Kidney tubule cell (primary cell): ENCODE measurements at places on chromosomes 6 and 20.

- DNase-seq, result peak; percentile 28
These were observed 329.3 kb upstream of the IRAK1BP1 start for GRCh38 chr6:78538002-78538401.

- no peak for DNase-seq
These were observed 401.4 kb upstream of the PTCHD4 start for GRCh38 chr6:48512390-48512789.

GRCh38 chr20:7499201-7499600, 441.1 kb downstream of the HAO1 start:
- peak; percentile 58 for DNase-seq

DNA sequence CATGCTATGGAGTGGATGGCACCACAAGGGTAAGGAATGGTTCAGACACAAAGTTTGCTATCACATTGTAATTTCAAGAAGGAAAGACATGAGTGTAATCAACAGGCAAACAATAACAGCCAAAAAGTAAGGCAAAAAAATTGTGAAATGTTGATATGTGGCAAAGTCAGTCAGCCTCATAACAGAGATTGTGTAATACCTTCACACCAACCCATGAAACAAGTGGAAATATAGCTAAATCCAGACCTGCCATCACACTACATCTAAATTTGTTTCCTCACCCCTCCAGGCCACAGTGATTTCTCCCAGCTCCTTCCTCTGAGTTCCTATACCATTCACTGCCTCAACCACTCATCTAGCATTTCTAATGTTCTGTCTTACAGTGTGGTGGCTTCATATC, 37.3 kb downstream of the SIM1 start:
- DNase-seq, result no peak

- DNase-seq, result no peak
These were observed 268.0 kb downstream of the SMOC2 start for GRCh38 chr6:168708984-168709383.

DNA sequence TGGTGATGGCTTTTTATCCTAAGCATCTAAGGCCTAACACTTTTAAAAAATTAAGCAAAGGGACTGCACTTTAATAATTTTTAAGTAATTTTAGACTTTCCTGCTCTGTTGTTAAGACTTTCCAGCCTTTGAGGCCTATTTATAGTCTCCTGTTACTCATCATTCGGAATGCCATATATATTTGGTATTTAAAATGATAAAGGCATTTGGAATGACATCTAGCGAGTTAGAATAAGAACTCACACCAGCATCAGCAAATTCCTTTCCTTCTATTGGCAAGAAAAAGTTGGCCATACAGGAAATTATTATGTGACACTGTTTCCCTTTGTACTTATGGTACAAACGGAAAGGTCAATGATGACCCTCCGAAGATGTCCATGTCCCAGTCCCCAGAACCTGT, 88.1 kb upstream of the STMND1 start:
- peak; percentile 39 for DNase-seq

DNA sequence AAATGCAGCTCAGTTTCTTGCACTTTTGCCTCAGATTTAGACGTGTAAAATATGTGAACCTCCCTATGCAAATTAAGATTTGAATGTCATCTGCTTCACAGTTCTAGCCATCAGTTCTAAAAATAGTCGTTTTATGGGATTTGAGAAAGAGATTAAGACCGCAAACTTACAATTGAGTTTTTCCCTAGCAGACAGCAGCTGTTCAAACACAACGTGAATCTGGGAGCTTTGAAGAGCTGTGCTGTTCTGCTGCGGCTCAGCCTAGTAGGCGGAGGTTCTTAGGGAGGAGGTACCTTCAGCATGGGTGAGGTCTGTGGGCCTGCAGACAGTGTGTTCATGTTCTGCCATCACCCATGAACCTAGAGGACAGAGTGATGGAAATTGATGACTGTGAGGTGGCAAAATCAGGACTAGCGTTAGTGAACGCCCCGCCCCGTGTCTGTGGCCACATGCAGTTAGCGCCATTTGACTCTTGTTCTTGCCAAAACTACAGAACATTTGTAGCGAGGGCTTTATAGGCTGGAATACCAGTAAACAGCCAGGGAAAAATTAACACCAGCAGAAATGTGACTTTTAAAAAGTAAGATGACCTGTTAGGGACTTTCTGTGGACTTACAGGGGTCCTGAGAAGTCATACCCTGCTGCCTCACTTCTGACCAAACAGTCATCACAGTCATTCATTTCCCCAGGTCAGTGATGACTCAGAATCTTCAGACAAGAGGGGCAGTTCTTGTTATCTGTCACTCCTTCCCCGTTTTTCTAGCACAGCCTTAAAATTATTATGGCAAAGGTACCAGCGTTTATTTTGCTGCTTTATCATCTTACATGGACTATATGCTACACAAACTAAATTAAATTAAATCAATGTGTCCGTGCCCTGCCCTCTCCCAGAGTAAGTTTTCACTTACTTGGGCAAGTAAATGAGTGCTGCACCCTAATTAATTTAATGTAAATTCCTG, 84.3 kb upstream of the TMEM181 start:
- peak; percentile 59 for DNase-seq

GRCh38 chr6:89082486-89082891, 1.9 kb downstream of the PNRC1 start:
- DNase-seq, result peak; percentile 42

GRCh38 chr6:137877606-137878005, 10.5 kb downstream of the TNFAIP3 start:
- DNase-seq, result no peak

DNA sequence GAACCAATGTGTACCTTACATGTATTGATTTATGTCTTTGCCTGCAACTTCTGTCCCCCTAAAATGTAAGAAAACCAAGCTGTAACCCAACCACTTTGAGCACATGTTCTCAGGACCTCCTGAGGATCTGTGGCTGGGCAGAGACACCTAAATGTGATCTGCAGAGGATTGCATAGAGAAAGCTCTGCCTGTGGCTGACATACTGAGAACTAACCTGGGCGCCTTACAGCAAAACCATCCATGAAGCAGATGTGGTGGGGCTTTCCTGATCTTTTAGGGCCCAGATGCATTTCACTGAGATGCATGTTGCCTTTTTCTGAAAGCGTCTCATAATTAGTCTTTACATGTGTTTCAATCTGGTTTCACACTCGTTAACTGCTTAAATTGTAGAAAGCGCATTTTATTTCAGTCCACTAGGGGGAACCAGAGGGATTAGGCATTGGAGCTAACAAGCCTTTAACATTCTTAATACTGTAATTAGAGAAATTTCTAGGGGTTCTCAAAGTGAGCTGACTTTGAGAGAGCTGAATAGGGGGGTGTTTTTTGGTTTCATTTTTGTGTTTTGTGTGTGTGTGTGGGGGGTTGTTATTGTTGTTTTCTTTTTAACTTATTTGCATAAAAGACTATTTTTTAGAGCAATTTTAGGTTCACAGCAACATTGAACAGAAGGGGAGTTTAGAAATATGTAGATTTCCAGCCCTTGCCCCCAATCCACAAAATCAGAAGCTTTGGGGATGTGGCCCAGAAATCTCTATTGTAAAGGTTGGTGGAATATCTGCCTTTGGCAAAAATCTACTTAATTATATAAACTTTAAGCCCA, 50.9 kb upstream of the FAM184A start:
- peak; percentile 73 for DNase-seq

GRCh38 chr20:35615667-35616464, at the start of gene SPAG4:
Gene SPAG4 (plus strand): TSS chr20:35615829. CDS start chr20:35616004, 175 bp downstream.
- peak; percentile 100 for DNase-seq

GRCh38 chr20:50911030-50911429, 20.2 kb downstream of the ADNP start:
- DNase-seq, result no peak

DNA sequence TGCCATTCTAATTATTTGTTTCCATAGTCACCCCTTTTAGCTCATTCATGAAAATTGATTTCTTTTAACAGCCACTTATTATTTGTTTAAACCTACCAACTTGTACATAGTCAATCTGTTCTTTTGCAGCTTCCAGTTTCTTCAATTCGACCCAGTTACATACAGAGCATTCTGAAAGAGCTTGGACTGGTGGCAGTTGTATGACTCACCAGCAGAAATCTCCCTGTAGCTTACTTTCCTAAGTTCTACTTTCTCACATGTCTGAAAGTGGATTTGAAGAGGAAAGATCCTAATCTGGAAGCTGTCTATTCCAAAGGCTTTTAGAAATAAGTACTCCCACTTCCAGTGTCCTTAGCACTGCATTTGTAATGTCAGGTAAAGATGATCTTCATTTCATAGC, 447.9 kb downstream of the HTR1B start:
- no peak for DNase-seq

DNA sequence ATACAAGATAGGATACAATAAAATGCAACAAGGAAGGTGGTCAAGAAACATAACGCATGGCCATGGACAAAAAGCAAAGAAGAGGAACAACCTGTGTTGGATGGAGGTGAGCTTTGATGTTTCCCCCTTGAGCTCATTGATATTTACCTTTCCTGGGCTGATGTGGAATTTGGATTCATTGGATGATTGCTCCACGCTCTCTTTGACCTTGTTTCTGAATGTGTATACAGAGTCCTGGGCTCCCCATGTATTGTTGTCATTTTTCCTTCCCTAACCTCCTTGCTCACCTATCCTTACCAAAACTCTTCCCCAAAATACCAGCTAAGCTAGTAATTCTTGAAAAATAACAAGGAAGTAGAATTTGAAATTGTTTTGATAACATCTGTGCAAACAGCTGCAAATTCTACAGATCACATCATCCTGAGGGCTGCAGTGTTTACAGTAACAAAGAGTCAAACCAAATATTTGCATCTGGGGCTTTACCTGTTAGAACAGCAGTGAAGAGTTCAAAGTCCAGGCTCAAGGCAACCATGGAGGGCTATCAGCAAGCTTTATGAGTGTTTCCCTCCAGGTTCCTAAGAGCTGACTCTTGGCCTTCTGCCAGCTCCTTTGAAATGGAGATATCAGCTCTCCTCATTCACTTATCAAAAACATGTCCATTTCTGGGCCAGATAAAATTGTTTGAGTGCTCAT, 214.3 kb upstream of the MARCKS start:
- DNase-seq, result peak; percentile 65

DNA sequence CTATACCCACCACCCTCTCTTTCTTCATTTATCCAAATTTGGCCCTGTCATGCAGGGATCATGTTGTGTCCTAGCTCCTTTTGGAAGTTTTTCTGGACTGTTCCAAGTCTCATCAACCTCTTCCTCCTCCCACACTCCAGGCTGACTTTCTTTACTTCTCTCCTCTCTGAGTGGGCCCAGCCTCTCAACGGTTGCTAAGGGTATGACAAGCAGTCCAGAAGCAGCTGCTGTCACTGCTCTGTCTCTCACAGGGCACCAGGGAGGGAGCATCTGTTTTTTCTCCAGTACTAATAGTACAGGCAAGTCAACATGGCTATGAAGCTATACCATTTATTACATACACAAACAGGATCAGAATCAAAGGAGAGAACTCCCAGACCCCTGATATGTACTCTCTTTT, 8.2 kb downstream of the NT5DC1 start:
- no peak for DNase-seq

- DNase-seq, result peak; percentile 51
These were observed 140.1 kb downstream of the QKI start for GRCh38 chr6:163554663-163555062.

DNA sequence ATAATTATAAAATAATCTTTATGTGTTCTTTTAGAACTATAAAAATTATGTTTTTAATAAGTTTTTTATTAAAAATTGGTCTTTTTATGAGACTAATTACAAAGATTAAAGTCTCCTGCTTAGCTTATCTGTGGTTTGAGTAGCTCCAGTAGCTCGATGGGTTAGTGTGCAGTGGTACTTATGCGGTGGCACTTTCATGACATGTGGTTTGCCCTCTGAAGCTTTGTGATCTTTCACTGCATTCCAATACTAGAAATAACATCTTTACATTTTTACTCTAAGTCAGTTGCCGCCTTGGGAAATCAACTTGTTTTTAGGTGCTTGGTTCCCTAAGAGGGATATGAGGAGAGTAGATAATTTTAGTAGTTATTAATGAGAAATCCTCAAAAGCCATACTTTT, 699.5 kb upstream of the FLRT3 start:
- DNase-seq, result no peak

GRCh38 chr20:51811042-51811355, 8.7 kb upstream of the SALL4 start:
- no peak for DNase-seq

GRCh38 chr6:75204959-75205775, 686 bp downstream of the COL12A1 start:
- peak; percentile 73 for DNase-seq

- DNase-seq, result no peak
These were observed 68.8 kb downstream of the JAG1 start for GRCh38 chr20:10604865-10605440.

DNA sequence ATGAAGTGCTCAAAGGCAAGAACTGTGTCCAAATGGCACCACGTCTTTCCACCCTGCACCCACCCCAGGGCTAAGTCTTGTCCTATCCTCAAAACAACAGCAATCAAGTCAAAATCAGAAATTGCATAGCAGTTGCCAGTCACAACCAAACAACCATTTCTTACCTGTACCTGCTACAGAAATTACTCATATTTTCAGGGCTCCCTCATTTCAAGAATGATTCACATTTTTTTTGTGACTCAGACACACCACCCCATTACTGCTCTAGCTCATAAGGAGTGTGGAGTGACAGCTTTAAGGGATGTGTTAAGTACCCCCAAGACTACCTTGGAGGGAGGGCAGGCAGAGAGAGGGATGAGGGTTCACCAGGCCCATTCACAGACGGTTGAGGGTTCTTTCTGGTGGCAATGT, 111.7 kb downstream of the TRERF1 start:
- DNase-seq, result peak; percentile 51

- peak; percentile 54 for DNase-seq
These were observed 36.3 kb upstream of the DACT2 start for GRCh38 chr6:168355716-168356522.

DNA sequence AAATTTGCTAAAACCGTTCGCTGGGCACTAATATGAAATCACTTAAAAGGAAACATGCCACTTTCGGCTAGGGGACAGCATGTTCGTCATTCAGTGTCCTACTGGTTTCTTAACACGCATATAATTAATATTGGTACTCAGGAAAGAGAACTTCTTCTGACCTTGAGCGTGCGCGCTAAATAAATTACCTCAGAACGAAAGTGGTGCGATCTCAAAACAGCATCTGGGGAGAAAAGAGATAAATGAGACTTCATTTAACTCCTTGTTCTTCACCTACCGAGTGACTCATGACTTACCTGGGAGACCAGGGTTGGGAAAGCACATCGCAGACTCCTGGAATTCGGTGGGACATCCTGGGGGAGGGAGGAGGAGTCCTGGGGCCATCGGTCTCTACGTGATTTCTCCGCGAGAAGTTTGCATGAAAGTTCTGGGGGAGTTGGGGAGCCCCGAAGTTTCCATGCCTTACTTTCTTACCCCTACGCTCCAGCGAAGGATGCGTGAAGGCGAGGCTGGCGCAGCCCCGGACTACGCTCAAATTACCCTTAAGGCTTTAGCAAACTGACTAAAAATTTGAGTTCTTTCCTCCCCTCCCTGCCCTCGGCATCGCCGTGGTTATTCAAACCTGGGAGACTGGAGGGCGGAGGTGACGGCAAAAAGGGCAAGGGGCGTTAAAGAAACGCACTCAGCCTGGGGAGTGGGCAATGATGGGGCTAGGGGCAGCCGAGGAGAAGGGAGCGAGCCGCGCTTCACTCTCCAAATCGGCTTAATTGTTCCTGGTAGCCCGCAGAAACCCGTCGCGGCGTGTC, 1.1 kb upstream of the BEND6 start:
- DNase-seq, result peak; percentile 39
